ENCODE measurements at places on chromosomes 5 and 9.

DNA sequence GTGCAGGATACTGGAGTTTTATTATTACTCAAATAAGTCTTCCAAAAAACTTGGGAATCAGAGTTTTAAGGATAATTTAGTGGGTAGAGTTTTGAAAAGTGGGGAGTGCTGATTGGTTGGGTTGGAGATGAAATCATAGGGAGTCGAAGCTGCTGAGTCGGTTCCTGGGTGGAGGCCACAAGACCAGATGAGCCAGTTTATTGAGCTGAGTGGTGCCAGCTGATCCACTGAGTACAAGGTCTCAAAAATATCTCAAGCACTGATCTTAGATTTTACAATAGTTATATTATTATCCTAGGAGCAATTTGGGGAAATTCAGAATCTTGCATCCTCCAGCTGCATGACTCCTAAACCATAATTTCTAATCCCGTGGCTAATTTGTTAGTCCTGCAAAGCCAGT lies 804.9 kb upstream of the SEMA6A start:
- DNase-seq, result no peak

DNA sequence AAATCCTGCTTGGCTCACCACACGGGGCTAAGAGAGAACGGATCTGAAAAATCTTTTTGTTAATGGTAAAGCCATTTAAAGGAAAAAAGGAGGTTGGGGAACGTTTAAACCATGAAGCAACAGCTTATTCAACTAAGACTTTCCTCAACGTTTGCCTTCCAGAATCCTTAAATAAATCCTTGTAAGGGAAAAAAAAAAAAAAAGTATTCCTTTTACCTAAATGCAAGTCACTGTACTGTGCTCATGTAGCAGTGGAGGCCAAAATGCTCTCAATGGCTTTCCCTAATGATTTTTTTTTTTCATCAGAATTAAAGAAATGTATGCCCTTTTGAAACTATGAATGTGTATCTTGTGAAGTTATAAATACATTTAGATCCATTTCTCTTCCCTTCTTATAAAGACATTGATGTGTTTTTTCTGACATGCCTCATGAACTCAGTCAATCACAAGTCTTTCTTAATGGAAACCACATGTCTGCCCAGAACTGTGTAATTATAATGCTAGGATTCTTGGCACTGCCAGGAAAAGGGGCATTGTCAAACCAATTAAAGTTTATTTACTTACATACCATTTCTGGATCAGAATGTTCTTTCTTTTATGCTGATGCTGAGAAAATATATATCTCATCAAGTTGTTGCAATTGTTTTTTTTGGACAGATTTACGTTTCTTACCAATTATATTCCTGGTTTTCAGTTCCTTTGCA lies 107.5 kb downstream of the EBF1 start:
- no peak for DNase-seq

DNA sequence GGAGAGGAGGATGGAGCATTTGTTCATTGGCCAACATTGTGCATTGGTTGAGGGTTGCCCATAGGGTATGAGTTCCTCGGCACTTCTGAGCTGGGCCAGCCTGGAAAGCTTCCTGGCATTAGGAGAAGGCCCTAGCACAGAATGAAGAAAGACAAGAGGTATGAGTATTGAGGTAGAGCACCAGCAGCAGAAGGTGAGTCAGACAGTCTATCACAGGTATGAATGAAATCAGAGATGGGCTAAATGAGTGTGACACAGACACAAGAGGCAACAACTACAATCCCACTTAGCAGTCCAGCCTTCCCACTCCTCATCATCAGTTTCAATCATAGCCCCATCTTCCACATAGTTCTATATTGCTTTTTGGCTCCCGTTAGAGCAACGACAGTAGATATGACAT lies 25.4 kb upstream of the TGFBR1 start:
- no peak for DNase-seq

DNA sequence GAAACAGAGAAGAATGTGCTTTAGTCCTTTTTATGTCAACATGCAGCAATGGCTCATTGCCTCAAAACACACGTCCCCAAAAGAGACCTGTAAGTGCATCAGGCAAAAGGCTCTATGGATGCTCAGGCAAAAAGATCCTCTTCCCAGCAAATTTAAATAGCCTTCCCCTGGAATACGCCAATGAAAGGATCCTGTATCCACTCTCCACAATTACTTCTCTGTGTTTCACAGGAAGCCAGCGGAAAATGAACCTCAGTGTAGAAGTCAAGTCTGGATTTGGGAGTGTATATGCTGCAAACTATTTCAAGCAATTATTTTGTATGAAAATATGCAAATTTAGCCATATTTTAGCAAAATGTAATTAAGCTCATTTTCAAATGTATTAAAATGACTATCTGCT lies 217.9 kb downstream of the EPB41L4A start:
- no peak for DNase-seq

GRCh38 chr5:104903941-104904340 lies 1341.4 kb upstream of the NUDT12 start:
- no peak for DNase-seq

- no peak for DNase-seq
These were observed 934.4 kb downstream of the MAT2B start for GRCh38 chr5:164439799-164440198.

DNA sequence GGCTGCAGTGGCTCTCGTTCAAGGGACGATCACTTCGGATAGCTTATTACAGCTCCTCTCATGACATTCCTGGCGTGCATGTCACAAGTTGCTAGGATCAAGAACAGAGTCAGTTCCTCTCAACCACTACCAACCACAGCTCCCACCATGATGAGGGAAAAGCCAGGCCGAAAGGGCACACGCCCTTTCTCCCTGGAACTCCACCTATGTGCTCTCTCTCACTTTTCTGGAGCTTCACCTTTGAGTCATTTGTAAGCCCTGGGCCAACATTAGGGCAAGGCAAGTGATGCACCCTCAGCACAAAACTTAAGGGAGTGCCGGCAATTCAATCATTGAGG lies 1.6 kb downstream of the SPACA9 start:
- DNase-seq, result no peak

DNA sequence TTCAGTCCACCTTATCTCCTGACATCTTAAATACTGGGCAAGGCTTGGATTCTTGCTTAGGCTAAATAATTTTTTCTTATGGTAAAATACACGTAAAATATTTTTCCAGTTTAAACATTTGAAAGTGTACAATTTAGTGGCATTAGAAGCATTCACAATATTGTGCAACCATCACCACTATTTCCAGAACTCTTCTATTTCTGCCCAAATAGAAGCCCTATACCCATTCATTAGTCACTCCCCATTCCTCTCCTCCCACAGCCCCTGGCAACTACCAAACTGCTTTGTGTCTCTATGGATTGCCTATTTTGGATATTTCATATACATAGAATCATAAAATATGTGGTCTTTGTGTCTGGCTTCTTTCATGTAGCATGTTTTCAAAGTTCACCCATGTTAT lies 57.6 kb downstream of the IL31RA start:
- DNase-seq, result no peak

GRCh38 chr5:28807195-28807729 lies 1768.9 kb upstream of the CDH9 start:
- no peak for DNase-seq

- no peak for DNase-seq
These were observed 554 bp downstream of the JAK2 start for GRCh38 chr9:4985386-4986266.

DNA sequence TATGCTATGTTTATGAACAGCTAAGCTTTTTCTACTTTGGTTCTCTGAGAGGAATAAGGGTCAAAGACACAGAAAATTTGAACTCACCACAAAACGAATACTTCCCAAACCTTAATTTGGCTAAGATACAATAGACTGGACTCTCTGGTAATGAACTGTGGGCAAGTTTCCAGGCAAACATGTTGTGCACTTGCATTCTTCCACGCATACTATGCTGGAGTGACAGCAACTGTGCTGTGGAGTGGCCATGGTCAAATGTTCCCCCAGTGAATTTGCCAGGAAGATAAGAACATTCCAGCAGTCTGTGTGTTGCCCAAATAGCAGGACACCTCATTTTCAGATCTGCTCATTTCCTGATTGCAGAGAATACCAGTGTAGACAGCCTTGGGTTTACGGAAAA lies 275.3 kb upstream of the IL12B start:
- no peak for DNase-seq

- no peak for DNase-seq
These were observed 33.0 kb downstream of the LHX3 start for GRCh38 chr9:136171801-136172411.

GRCh38 chr5:167785106-167785505 lies 506.3 kb upstream of the WWC1 start:
- no peak for DNase-seq

DNA sequence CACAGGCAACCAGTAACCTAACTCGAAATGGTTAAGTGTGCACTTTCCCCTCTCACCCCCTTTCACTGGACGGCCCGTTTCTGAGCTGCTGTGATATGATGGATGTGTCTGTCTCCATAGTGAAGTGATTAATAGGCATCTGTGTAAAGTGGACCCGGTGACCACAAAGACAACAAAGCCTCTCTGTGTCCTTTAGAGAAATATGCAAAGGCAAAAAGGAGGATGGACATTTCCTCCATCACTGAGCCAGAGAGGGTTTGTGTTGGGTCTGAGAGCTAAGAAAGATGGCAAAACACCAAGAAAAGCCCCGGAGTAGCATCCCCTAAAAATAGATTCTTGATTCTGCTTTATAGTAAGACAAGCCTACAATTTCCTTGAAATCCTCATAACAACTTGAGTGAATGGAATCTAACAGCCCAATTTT lies 120.6 kb downstream of the SEMA6A start:
- no peak for DNase-seq

DNA sequence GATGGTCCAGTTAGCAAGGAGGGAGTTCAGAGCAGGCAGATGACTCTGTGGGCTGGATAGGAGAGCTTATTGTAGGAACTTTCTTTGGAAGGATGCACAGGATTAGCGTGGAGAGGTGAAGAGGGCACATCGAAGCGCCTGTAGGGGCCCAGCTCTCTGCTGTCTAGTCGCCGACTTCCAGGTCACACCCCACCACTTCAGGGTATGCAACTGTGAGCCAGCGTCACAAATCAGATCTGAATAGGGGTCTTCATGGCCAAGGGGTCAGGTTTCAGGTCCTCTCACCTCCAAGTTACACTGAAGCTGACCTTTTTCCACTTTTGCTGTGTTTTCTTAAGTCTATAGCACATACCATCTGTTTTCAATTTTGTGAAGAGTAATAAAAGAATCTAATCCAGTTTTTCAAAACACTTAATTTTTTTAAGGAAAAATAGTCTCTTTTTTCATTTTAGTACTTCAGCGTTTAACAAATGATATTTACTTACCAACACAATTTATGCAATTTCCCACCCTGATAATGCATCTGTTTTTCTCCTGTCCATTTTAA lies 364.2 kb upstream of the CLINT1 start:
- no peak for DNase-seq

All from breast epithelium (tissue), 4 donors.